Naive thymus-derived CD4-positive, alpha-beta T cell (primary cell): ENCODE measurements at places on chromosomes 13 and 19.

GRCh38 chr13:46097015-46097414 lies 7.8 kb downstream of the CPB2 start:
- DNase-seq, result no peak

GRCh38 chr13:51644654-51645053 lies 60.4 kb downstream of the WDFY2 start:
- DNase-seq, result no peak

GRCh38 chr13:21330126-21330861 lies 128.8 kb downstream of the ZDHHC20 start:
- no peak for DNase-seq

- no peak for DNase-seq
These were observed 751 bp downstream of the TMEM221 start for GRCh38 chr19:17447704-17448130.

- no peak for DNase-seq
These were observed 76.4 kb upstream of the MCF2L start for GRCh38 chr13:112892426-112893206.

DNA sequence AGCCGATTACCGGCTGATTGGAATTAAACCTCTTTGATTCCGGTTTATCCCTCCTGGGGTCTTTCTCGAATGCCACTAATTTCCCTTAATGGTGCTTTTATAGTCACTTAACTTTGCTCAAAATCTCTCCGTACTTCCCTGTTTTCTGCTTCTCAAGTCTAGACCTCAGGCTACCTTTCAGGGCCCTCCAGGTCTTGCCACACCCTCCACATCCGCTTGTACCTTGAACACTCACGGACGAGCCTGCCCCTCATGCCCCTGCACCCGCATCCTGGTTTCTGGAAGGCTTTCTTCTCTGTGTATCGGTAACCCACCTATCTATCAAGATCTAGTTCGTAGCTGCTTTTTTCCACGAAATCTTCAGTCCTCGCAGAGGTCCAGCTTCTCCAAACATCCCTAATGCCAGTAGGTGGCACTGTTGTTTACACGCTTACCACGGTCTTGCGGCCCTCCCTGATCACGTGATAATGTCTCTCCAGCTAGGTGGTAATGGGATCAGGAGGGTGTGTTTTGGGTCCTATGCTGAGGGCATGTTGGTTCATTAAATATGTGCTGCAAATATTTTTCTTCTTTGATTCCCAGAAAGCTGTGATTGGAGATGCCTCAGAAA lies 13.8 kb downstream of the ATP12A start:
- DNase-seq, result peak; percentile 30

DNA sequence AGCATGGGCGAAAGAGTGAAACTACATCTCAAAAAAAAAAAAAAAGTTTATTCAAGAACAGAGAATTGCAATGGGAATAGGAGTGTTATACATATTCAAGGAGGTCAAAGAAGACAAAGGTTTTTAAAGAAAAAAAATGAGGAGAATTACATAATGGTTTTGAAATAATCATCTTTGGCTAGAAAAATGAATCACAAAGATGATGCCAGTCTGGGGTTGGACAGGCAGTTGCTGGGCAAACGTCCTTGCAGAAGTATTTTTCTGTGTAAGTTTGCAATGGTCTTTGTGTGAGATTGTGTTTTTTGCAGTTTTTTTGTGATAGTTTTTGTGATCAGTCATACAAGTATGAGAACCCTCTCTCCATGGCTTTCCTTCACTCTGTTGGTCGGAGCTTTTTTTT lies 23.7 kb downstream of the LYPD3 start:
- no peak for DNase-seq

GRCh38 chr13:77124423-77124822 lies 97.5 kb upstream of the FBXL3 start:
- DNase-seq, result no peak

DNA sequence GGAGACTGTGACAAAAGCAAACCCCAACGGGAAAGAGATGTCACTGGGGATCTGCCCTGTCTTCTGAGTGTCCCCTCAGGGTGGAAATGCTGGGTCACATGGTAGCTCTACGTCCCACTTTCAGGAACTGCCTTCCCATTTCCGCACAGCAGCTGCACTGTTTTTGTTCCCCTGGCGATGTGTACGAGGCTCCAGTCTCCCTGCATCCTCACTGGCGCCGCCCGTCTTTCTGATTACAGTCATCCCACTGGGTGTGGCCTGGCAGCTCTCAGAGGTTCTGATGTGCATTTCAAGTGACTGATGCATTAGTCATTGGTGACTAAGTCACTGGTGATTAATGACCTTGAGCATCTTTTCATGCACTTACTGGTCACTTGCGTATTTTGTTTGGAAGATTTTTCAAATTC lies 21.2 kb downstream of the PCID2 start:
- DNase-seq, result no peak
